ENCODE measurements at places on chromosomes 1 and 21. TPM values are rescaled to one million over a fixed set of nuclear protein-coding genes. Genes with fewer than 3 reads are reported as not detected.

GRCh38 chr21:17779496-17779895 lies 39.7 kb downstream of the C21orf91 start:
- no peak for DNase-seq

- no peak for DNase-seq
These were observed 311.9 kb upstream of the PTBP2 start for GRCh38 chr1:96409689-96410088.

POU3F1 gene
- total RNA-seq: 0.11 TPM

GRCh38 chr1:171644805-171645483 lies 7.5 kb downstream of the MYOC start:
- no peak for DNase-seq

SAMD11 gene
- total RNA-seq: 1.7 TPM

OR2T29 gene
- not detected for total RNA-seq

GPATCH2 gene
- 6.0 TPM for total RNA-seq
